D341Med (cell line): ENCODE measurements at places on chromosomes 3 and 15.

DNA sequence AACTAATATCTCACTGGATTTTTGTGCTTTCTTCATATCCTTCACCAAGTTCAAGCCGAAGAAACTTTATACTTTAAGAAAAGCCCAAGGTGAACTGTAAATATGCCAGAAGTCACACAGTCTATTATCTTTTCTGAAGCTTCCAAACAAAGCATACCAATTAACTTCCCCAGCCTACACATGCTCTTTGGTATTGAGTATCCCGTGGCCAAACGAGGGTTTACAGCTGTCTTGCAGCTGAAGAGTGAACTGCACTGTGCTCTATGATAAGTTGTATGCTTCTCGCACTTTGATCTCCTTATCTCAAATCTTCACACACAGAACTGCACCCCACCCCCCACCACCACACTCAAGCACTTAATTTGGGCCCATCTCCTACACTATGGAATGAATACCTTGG is 215.6 kb upstream of the VEPH1 start:
- DNase-seq = no peak

DNA sequence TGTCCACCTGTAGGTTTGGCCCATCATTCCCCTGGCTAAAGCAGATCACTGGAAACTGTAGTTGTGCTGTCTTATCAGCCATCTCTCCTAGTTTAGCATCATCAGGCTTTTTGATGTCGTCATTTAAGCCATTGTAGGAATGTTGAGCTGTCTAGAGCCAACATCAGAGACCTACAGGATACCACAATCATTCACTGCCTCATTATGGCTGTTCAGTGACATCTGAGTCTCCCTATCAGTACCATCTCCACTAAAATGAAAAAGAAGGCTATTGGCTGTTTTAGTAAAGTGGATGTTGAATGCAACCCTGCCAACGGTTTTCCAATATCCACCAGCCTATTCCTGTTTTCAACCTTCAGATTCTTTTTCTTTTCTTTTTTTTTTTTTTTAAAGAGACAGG is 29.2 kb downstream of the RLBP1 start:
- no peak for DNase-seq

DNA sequence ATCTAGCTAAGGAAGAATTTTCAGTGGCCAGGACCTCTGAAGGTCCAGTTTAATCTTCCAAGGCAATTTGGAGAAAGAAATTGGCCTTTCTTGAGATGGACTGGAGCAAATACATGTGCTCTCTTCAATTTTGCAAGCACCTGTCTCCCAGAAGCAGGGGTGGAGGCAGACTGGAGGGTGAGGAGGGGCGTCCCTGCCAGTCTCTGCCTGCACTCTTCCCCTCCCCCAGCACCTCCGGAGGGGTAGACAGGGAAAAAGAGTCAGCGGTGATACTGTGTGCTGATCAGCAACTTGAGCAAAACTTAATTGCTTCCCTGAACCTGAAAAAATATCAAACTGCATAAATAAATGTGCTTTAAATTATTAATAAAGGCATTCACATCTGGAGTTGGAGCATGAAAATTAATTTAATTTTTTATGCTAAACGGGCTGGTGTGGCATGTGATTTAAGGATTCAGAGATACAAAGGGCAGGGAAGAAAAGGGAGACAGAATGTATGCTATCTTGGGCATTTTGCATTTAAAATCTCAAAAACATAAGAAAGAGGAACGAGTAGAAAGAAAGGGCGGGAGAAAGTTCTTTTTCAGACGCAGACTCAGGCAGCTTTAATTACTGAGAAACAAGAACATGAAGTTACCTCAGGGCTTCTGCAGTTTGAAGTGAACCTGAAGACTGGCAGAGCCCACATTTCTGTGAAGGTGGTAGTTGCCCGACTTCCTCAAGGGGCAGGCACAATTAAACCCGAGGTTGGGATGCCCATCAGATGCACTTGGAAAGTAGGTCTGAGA is 319.7 kb downstream of the UACA start:
- DNase-seq = no peak

- no peak for DNase-seq
These were observed 41.8 kb downstream of the CHCHD6 start for GRCh38 chr3:126745760-126746394.

DNA sequence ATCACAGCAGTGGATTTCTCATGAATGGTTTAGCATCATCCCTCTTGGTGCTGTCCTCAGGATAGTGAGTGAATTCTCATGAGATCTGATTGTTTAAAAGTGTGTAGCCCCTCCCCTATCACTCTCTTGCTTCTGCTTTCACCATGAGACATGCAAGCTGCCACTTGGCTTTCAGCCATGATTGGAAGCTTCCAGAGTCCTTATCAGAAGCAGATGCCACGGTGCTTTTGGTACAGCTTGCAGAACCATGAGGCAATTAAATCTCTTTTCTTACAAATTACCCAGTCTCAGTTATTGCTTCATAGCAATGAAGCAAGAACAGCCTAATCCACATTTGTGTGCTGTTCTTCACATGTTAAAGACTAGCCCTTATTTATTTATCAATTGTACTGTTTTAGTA is 495.2 kb upstream of the EPHA6 start:
- DNase-seq = peak; percentile 48

- no peak for DNase-seq
These were observed 46.8 kb downstream of the SCN5A start for GRCh38 chr3:38602576-38603250.

GRCh38 chr3:88963003-88963402 is 144.4 kb upstream of the EPHA3 start:
- DNase-seq = no peak

DNA sequence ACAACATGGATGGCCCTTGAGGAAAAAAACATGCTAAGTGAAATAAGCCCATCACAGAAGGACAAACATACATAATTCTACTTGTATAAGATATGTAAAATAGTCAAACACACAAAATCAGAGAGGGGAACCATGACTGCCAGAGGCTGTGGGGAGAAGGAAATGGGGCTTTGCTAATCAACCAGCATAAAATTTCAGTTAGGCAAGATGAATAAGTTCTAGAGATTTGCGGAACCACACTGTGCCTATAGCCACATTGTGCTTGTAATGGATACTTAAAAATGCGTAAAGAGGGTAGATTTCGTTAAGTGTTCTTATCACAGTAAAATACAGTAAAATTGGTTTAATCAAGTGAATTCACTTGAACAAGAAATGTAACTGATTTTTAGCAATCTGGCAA is 33.7 kb upstream of the SPTBN5 start:
- no peak for DNase-seq

- no peak for DNase-seq
These were observed 628.1 kb downstream of the IGSF11 start for GRCh38 chr3:118406562-118406961.

GRCh38 chr3:67083277-67083676 is 85.2 kb downstream of the KBTBD8 start:
- no peak for DNase-seq

DNA sequence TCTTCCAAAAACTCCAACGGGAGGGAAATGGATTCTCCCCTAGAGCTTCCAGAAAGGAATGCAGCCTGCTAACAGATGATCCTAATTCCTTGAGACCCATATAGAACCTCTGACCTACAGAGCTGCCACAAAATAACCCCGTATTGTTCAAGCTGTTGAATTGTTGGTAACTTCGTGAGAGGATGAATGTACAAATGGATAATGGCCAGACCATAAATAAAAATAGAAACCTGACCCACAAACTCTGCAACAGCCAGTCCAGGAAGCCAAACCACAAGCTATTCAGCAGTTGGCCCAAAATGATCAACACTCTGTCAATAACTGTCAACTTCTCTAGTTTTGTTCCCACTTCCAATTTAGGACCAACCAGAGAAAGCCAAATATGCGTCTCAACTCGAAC is 414.0 kb upstream of the ZNF717 start:
- no peak for DNase-seq

GRCh38 chr15:71800835-71801745 is 9.3 kb upstream of the NR2E3 start:
- DNase-seq = peak; percentile 69

DNA sequence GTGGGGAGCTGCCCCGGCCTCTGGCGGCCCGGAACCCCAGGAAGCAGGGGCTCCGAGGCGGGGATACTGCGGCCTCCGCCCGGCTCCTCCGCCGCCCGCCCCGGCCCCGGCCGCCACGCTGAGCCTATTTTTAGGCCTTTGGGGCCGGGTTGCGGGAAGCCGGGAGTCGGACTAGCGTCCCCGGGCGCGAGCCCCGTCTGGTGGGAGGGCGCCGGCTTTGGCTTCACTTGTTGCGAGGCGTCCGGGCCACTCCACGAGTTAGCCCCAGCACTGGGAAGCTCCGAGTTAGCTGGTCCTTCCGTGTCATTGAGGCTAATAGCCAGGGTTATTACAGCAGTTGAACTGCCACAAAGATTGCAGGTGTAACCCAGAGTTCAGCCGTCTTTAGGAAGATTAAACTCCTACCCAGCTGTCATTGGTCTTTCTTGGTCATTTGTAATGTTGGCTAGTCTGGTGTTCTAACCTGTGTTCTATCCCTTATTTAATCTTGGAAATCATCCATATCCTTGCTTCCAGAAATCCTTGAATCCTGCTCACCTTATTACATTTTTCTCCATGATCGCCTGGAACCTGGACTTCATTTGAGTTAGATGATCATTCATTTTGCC is 791 bp downstream of the GYG1 start:
- peak; percentile 67 for DNase-seq

- peak; percentile 33 for DNase-seq
These were observed 57.1 kb upstream of the FXR1 start for GRCh38 chr3:180855364-180855763.

GRCh38 chr15:44570361-44570760 is 33.4 kb downstream of the EIF3J start:
- peak; percentile 24 for DNase-seq

- DNase-seq = peak; percentile 88
These were observed 77.1 kb downstream of the WDR76 start for GRCh38 chr15:43903864-43904290.

GRCh38 chr3:124413393-124413792 is 316.9 kb upstream of the UMPS start:
- no peak for DNase-seq

- no peak for DNase-seq
These were observed 275.6 kb downstream of the XXYLT1 start for GRCh38 chr3:194995334-194995733.

GRCh38 chr3:140296796-140297352 is 361.9 kb downstream of the CLSTN2 start:
- no peak for DNase-seq

GRCh38 chr3:145490088-145491048 is 670.6 kb downstream of the PLOD2 start:
- peak; percentile 6 for DNase-seq

- DNase-seq = no peak
These were observed 10.8 kb downstream of the GATA2 start for GRCh38 chr3:128482175-128482574.

DNA sequence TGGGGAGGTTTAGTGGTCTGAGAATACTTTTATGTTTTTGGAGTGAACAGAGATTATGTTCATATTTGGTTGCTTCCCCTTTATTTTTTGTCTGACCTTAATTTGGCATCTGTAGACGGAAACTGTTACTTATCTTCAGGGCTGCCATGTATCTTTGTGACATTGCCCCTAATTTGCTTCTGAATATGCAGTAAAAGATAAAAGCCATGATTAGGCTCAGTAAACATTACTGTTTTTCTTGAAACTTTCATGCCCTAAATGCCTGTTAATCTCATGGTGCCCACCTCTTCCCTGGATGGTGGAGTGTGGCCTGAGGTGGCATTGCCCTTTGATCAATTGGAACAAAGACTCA is 106.7 kb downstream of the C3orf70 start:
- DNase-seq = no peak

DNA sequence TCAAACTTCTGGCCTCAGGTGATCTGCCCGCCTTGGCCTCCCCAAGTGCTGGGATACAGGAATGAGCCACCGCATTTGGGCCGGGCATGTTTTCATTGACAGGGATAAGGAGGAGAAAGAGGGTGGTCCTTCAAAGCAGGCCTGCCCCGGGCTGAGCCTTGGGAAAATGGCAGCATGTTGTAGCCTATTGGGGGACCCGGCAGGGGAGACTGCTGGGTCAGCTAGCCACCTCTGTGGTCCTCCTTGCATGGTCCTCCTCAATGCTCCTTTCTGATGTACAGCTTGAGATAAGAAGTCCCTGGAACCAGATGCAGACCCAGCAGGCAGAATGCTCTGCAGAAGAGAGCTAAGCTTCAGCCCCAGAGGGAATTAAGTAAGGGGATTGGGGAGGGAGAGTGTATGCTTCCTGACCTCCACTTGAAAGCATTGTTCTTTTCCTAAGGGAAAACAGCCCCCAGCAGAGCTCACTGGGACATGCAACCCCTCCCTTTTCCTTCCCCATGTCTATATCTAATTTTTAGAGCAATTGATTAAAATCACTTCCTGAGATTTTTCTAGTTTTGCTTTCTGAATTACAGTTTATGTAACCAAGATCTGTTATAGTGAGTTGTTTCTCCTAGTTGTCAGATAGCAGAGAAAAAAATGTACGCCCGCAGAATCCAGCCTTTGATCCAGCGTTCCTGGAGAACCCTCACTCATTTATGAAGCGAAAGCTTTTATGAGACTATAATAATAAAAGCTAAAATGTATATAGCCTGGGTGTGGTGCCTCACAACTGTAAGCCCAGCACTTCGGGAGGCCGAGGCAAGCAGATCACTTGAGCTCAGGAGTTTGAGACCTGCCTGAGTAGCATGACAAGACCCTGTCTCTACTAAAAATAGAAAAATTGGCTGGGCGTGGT is 48.7 kb upstream of the VILL start:
- DNase-seq = peak; percentile 72

GRCh38 chr15:45759936-45760335 is 125.1 kb downstream of the SQOR start:
- peak; percentile 51 for DNase-seq

- DNase-seq = no peak
These were observed 64.4 kb downstream of the ABI3BP start for GRCh38 chr3:100928638-100929428.

DNA sequence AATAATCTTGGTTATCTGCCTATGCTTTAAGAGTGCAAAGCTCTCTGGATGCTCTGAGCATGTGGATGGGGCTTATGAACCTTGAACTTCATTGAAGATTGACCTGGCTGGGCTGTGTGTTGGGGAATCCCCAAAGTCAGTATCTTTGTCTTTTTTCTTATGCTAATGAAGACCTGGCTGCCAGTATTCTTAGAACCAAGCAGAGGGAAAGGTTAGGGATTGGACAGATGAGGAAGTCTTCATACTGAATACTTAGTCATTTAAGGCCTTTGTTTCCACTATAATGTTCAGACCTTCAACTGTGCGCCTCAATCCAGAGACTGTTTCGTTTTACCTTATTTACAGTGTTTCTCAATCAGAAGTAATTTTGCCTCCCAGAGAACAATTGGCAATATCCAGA is 42.5 kb upstream of the CMTM7 start:
- DNase-seq = no peak

DNA sequence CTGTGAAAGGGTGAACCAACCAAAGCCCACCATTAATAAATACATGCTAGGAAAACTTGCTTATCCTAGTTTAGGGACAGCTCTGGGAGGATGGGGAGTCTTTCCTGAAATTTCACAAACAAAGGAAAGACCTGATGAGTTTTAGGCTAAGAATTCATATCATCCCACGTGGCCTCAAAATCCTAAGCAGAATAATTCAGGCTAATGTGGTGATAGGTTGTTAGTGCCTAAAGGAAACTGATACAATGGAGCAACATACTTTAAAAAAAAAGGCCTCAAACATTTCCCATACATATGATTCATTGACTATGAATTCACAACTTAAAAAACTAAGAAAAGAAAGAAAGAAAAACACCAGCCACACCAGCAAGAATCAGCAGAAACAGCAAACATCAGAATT is 126.9 kb upstream of the CNTN4 start:
- DNase-seq = no peak

- DNase-seq = no peak
These were observed 267.3 kb downstream of the LPP start for GRCh38 chr3:188421151-188421821.
